ENCODE measurements at places on chromosomes 7 and 10. TPM values are rescaled to one million over a fixed set of nuclear protein-coding genes. Genes with fewer than 3 reads are reported as not detected.

Gene IKZF5
- total RNA-seq: 4.2 TPM

Gene ANXA8L1
- 0.18 TPM for total RNA-seq

Gene CNNM1
- total RNA-seq: 0.28 TPM

Gene GTF2IRD1
- total RNA-seq: 5.0 TPM

Gene WDFY4
- not detected for total RNA-seq

Gene COL26A1
- total RNA-seq: not detected

Gene HOXA6
- 1.4 TPM for total RNA-seq

Gene OR2A42
- not detected for total RNA-seq

Gene SUN3
- not detected for total RNA-seq

Gene OPN1SW
- not detected for total RNA-seq

Data from IMR-90 (cell line).